ENCODE measurements at places on chromosomes 11 and 22.

DNA sequence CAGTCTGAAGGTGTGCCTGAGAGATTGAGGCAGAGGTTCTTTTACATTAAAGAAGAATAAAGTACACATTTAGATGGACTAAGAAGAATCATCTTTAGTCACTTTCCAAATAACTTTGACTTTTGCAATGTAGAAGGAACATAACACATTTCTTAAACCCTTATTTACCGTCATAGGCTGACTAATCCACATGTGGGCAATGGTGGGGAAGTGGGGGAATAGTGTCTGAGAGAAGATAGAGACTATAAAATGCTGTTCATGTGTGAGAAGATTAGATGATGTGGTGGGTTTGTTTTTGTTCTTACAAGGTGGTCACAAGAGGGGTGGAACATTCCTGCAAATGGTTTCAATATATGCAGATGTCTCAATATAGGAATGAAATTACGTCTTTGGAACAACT lies 1.8 kb downstream of the MS4A4A start:
- no peak for DNase-seq

GRCh38 chr11:47982616-47983015 lies 2.3 kb downstream of the PTPRJ start:
- no peak for DNase-seq

- no peak for DNase-seq
Observed at GRCh38 chr11:34240150-34240494, 117.7 kb downstream of the ABTB2 start.

- no peak for DNase-seq
Observed at GRCh38 chr22:37284126-37284804, 2.0 kb downstream of the CYTH4 start.

DNA sequence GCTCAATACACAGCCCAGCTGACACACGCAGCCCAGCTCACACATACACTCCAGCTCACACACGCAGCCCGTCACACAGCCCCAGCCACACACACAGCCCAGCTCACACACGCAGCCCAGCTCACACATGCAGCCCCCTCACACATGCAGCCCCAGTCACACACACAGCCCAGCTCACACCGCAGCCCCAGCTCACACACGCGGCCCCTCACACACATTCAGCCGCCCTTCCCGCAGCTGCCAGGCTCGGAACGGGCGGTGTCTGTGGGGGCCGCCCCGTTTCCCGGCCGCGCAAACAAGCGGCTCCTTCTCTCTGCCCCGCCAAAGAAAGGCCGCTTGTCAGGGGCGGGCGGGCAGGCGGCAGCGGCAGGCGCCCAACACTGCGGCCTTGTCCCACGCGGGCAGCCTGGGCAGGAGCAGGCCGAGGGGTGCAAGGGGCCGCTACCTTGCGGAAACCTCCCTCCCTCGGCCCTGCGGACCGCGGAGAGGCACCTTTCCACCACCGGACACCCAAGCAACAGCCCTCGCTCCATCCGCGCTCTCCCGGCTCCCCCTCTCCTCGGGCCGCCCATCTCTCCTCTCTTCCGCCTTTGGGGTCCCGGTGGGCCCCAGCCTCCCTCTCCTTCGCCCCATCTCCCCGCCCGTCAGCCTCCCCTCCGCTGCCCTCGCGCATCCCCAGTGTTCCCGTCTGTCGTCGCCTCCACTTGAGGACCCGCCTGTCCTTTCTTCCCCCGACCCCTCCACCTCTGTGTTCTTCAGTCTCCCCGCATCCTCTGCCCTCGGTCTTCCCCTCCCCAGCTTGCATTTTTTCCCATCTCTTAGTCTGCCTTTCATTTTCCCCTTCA lies 2.2 kb downstream of the PHLDB1 start:
- DNase-seq, result no peak

DNA sequence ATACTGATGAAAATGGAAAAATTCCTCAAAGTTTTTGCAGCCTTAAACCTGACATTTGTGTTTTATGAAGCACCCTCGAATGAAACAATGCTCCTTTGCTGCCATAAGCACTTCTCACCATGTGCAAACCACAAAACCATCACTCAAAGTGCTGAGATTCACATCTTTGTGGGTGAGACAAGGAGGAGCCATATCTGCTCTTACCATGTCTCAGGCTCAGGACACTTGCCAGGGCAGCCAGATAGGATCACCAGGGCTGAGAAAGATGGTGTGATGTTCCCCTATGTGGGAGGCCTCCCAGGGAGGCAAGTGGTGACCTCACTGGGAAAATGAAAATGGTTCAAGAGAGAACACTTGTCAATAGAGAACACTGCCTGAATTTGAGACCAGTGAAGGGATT lies 120.4 kb downstream of the CCDC34 start:
- DNase-seq, result no peak

- DNase-seq, result no peak
Observed at GRCh38 chr11:102244681-102245409, 72.4 kb upstream of the BIRC3 start.

DNA sequence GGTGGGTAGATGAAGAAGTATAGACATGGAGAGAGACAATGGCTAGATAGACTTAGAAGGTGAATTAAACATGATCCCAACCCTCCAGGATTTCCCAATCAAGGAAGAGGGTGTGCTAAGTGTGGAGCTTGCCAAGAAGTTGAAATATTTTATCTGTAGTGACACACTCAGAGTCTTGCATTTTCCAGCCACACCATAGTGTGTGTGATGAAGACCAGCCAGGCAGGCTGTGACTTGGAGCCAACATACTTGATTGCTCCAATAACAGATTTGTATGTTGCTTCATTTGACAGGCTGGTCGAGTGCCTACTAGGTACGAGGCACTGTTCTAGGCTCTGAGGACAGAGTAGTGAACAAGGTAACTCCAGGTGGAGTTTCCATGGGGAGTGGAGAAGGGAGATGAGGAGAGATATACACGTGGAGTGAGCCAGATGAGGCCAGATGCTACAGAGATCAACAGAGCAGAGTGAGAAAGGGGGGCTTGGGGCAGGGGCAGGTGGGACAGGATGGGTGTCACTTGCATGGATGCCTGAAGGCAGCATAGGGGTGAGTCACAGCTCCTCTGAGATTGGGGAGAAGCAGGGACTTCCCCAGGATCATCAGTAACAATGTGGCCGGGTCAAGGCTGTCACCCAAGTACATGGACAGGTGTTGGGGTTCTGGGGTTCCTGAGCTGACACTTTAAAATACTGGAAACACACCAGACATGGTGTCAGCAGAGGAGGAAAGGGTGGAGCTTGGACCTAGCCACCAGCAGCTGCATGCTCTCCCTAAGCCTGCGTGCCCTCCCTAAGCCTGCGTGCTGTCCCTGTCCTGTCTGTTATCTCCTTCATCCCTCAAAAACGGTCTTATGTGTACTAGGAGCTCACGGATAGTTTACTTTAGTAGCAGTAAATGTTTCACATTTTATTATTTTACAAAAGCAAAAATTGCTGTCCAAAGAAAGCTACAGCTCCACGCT lies 23.6 kb downstream of the PDGFB start:
- DNase-seq, result no peak

GRCh38 chr11:69574608-69575255 lies 66.2 kb upstream of the CCND1 start:
- no peak for DNase-seq

DNA sequence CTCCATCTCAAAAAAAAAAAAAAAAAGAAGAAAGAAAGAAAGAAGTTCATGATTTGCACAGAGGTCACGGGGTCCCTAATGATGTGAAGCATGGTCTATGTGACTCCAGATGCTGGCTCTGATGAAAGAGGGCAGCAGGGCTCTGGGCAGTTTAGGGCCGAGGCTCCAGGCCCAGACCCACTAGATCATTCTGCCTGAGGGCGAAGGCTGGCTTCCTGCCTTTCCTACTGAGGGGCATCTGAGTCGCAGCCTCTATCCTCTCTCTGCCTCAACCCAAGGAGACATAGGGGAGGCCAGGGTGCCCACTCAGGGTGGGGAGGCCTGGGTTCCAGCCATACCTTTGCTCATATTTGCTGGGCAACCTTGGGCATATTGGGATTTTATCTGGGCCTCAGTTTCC lies 4.8 kb downstream of the SLC35E4 start:
- no peak for DNase-seq

DNA sequence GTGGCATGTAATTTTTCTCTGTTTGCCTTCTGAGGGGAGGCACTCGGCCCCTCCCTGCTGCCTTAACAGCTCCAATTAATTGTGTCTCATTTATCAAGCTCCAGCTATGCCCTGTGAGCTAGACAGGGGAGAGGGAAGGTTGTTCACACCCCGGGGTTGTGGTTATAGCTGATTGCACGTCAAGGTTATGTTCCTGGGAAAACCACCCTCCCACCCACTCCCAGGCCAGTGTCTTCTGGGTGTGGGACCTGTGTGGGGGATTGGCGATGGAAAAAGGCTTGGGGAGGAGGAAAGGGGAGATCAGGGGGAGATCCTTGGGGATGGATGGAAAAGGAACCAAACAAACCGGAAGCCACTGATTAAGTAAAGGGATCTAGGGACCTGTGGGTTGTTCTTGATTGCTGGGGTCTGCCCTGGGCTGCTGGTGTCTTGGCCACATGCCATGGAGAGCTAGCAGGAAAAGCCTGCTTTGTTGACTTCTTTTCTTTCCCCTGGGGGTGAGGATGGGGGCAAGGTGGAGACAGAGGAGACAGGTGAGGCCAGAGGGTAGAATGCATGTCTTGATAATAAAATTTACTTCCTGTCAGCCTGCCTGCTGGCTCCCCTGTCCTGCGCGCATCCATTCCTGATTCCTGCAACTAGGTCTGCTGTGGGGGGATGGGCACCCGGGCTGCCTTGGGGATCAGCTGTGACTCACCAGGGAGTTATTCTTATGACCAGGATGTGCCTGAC lies 13.5 kb upstream of the SORL1-AS1 start:
- peak; percentile 45 for DNase-seq

DNA sequence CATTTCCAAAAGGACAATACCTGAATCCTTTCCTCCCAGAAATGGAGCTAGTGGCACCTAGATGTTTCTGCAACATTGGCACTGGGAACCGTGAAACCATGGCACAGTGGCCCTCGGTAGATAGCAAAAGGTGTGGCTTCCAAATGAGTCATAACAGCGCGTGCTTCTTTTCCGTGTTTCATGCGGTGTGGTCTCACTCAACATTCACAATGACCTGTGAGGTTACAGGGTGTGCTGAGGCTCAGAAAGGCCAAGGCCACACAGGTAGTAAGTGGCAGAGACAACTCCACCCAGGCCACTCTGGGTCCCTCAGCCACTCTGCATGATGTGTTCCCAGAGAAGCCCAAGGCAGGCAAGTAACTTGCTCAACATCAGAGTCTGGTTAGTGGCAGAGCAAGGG lies 67.4 kb downstream of the TP53I11 start:
- no peak for DNase-seq

DNA sequence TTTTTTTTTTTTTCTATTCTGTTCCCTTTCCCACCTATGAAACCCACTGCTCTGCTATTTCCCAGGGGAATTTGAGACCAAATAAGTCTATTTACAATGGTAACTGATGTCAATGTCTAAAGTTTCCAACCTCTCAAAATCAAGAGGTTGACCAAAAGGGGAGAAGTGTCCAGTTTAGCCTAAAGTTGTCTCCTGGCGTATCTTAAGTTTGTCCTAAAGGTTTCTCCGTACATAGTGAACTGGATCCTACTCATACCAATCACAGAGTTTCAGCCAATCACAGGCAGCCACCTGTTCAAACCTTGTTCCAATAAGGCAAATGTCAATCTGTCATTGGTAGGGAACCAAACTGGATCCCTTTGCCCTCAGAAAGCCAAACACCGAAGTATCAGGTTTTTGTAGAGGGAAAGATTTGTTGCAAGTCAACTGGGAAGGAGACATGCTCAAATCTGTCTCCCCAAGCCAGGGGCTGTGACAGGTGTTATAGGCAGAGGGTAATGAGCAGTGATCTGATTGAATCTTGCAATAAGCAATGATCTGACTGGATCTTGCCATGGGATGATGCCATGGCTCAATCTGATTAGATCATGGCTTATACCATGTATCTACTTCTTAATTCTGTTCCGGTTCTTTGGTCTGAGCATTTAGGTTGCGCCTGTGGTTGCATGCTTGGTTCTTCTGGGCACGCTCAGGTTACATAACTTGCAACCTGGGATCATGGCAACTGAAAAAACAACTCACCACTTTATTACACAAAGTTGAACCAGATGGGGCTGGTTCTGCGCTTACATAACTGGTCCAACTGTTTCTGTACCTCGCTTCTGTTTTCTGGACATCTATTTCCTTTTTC lies 1.1 kb upstream of the VPS37C start:
- DNase-seq, result peak; percentile 24

GRCh38 chr11:83566950-83567349 lies 280.8 kb upstream of the CCDC90B start:
- DNase-seq, result no peak

DNA sequence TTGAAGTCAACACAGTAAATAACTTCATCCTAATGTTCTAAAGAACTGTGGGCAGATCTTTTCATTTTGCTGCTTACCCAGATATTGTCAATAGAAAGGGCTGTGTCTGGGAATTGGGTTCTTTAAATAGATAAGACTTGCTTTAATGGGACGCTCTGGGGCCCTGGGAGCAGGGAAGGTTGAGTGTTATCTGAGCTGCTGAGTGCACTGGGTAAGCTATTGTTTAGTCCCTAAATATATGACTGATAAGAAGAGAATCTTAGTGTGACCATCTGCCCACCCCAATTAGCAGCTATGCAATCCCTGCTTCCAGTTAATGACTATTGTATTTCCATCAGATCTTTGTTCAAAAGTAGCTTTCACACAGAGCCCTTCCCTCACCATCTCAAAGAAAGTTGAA lies 44.4 kb downstream of the ARHGAP42 start:
- DNase-seq, result no peak

- DNase-seq, result peak; percentile 28
Observed at GRCh38 chr11:86067009-86067850, 1.7 kb downstream of the PICALM start.

DNA sequence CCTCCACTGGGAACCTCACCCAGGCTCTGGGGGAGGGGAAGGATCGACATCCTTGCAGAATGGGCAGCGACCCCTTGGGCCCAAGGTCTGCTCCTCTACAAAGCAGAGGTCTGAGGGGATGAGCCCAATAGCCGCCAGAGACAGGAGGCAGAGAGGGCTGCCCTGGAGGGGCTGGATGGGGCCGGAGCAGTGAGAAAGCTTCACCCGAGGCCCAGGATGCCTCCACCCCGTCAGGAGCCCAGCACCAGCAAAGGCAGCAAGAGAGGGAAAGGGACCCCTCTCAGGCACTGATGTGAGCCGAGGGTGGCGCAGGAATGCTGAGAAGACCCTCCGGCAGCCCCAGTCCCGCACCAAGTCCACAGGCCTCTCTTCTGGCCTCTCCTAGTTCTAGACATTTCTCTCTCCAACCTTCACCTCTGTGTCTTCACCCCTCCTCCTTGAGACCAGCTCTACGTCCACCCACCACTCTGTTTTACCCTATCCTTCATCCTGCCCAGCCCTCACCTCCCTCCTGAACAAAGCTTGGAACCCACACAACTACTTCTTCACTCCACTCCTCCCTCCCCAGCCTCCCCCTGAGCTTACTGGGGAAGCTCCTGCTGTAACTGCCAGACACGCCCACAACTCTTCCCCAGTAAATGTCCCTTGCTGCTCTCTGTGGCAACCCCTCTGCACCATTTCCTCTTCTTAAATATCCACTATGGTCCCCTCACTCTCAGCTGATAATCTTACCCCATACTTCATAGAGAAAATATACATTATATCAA lies 131.9 kb downstream of the MPPED1 start:
- DNase-seq, result no peak

GRCh38 chr11:106601684-106602297 lies 416.5 kb downstream of the GUCY1A2 start:
- DNase-seq, result no peak

- no peak for DNase-seq
Observed at GRCh38 chr11:83680321-83680720, 394.2 kb upstream of the CCDC90B start.

All from OCI-LY7 (cell line).